ENCODE measurements at places on chromosomes 6 and 20. TPM values are rescaled to one million over a fixed set of nuclear protein-coding genes. Genes with fewer than 3 reads are reported as not detected.

GRCh38 chr6:39280247-39280731, 33.9 kb downstream of the KCNK17 start:
- DNase-seq, result no peak

GRCh38 chr20:17938871-17939619, 29.5 kb downstream of the SNX5 start:
- no peak for DNase-seq

DNA sequence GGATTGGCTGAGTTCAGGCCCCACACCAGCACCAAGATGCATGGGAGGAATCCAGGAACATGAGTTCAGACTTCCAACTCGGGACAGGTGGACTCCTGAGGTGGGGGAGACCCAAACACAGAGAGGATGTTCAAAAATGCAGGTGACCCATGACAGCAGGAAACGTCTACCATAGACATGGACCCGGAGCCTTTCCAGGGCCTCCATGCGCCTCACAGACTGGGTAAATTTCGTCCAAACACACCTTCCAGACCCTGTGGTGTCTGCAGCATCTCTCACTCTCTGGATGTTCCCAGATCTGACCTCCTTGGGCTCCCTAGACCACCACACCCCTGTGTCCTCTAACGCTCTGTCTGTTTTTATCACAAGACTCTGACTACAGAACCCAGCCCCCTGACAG, 87.7 kb downstream of the PXDC1 start:
- no peak for DNase-seq

The VARS1 gene
- 46.5 TPM for polyA plus RNA-seq

The LAMA2 gene
- 151 TPM for polyA plus RNA-seq
